ENCODE measurements at places on chromosomes 16 and 17.

DNA sequence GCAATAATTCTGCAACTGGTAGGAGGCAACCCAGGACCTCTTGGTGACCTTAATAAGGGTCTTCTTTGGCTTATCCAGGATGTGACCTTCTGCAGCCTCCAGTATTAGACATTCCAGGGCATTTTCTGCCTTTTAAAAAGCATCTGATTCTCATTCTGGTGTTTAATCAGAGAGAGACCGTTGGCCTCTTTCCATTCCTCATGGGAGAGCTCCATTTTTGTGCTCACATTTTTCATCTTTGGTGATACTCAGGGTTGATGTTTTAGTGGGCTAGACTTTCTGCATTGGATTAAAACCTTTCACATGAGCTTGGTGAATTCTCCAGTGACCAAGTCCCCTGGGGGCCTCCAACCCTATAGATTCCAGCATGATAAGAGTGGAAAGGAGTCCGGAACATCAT lies 150.2 kb upstream of the CACNG5 start:
- DNase-seq = peak; percentile 24

DNA sequence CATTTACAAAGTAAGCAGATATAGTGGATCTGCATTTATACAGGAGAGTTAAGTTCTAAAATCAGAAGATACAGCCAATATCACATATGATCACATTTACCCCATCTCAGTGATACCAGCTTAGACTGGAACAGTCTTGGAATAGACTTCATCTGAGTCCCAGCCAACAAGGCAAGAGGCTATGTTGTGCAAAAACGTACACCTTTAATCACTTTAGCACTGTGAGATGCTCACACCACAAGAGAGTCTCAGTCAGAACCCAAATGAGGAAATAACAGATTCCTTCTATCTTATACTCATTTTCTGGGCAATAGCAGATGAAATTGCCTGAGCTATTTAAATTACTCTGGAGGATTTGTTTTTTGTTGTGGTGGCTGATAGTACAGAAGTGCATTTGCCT lies 145.6 kb downstream of the ANKFN1 start:
- no peak for DNase-seq

DNA sequence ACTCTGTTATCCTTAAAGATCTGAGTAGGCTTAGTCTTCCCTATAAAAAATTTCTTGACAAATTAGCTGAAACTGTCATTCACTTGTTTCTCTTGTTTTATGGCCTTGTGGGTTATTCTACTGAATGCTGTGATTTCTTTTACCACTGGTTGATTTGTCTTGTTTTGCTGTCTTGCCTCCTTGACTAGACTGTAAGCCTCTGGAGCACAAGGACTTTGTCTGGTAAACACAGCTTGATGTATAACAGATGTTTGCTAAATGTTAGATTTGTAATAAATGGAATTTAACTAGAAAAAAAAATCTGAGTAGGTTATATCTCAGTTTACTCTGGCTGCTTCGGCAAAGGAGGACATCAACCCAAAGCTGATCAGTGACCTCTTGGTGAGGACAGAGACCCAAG lies 21.6 kb downstream of the VAC14 start:
- DNase-seq = no peak

DNA sequence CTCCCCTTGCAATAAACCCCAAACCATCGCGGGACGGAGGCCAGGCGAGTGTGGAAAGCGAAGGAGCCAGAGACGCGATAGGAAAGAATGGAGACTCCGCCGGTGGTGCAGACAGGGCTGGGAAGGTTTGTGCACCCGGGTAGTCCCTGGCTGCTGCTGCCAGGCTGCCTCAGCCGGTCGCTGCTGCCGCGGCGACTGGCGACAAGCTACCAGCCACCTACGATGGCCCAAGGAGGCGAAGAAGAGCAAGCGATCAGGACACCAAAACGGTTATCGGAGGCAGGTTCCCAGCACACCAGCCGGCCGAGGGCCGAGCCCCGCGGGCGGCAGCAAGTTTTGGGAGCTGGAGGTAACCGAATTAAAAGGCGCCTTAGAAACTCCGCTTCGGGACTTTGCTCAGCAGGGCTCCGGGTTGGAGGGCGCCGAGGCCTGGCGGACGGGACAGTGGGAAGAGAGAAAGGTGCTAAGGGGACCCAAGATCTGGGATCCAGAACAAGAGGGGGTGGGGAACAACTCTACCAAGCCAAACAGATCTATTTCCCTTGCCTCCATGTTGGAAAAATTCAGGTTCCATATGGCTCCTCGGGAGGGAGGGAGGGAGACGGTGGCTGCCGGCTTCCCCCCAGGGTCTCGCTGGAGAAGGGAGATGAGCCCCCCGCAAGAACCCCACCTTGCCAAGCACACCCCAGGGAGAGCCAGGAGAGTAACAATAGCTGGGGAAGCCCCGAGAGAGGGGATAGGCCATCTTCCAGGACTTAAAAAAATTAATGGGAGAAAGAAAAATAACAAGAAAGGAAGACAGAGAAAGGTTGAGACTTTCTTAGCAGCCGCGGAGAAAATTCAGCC lies 9.7 kb upstream of the HOXB2 start:
- DNase-seq = no peak

DNA sequence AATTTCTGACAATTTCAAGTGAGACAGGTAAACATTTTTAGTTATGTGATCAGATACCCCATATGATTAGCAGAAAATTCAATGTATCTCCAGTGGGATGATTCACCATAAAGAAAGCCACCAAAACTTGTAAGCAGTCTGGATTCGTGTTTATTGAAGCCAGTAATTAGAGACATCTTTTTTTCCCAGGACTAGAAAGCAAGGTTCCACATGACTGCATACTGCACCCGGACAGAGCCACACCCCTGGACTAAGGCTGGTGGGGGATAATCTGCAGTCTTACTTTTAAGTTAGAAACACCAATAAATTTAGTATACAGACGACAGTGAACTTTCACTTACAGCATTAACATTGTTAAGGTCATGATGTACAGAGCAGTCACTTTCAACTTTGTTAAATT lies 24.2 kb upstream of the CMTM4 start:
- no peak for DNase-seq

GRCh38 chr16:14400285-14400977 lies 229.6 kb downstream of the PARN start:
- DNase-seq = no peak

GRCh38 chr17:83050651-83051395 lies 28.6 kb upstream of the METRNL start:
- no peak for DNase-seq

DNA sequence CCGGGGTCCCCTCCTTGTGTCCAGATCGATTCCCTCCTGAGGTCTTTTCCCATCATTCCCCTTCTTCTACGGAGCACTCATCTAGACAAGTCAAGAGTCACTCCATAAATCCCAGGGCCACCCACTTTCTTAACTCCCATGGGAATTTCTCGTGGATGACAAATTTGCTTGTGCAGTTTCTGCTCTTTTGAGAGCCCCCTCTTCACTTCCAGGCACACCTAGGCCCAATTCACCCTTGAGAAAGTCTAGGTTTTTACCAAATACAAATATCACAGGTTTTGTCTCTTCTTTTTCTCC lies 522 bp upstream of the POLDIP2 start:
- DNase-seq = no peak

GRCh38 chr17:83035722-83036121 lies 43.7 kb upstream of the METRNL start:
- no peak for DNase-seq

DNA sequence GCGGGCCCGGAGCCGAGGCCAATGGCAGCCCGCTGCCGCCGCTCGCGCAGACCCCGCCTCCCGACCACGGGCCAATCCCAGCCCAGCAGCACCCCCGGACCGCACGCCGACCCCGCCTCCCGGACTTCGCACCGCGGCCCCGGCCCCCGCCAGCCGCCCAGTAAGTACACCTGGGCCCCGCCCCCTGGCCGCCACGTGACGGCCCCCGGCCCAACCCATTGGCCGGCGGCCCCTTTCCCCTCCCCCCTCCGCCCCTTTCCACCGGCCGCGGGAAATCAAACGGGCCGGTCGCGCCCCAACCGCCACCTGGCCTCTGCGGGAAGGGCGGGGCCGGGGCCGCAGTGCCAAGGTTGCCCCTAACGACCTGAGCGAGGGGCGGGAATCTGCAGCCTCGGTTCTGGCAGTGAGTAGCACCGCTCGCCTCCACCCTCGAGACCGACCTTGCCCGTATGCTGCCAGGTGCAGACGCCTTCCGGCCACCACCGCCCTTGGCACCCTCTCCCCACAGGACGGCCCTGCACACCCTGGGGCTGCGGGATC lies at the start of gene YBX2:
TSS of gene YBX2 (minus strand) at position 26 of the 540 bp plus-strand sequence. CDS start 139 bp downstream, outside the sequence.
- no peak for DNase-seq

DNA sequence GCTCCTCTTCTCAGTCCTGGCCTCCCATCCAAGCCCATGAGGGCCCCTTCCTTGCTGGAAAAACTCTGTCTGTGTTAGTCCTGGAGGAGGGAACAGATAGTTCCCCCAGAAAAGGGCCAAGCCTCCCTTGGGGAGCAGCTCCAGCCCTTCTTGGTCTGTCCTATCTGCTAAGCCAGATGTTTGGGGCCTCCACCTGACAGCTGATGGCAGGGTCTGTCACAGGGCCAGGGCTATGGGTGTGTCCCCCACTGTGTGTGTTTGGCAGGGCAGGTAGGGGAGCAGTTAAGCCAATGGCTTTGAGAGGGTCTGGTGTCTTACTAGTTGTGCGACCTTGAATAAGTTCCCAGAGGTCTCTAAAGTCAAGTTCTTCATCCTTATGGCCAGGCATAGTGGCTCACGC lies 13.6 kb upstream of the SLC4A1 start:
- DNase-seq = no peak
